ENCODE measurements at places on chromosomes 7 and 10. TPM values are rescaled to one million over a fixed set of nuclear protein-coding genes. Genes with fewer than 3 reads are reported as not detected.

DNA sequence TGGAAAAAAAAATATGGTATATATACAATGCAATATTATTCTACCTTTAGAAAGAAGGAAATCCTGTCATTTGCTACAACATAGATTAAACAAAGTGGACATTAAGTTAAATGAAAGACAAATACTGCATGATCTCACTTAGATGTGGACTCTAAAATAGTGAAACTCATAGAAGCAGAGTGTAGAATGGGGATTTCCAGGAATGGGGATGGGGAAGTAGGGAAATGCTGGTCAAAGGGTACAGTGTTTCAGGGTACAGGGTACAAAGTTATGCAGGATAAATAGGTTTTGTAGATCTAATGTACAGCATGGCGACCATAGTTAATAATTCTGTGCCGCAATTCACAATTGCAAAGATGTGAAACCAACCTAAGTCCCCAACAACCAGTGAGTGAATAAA, 385.5 kb downstream of the SFMBT2 start:
- no peak for DNase-seq

- no peak for DNase-seq
These were observed 21.1 kb downstream of the CLRN3 start for GRCh38 chr10:127871631-127872010.

- no peak for DNase-seq
These were observed 27.0 kb upstream of the SUN1 start for GRCh38 chr7:805261-805660.

DNA sequence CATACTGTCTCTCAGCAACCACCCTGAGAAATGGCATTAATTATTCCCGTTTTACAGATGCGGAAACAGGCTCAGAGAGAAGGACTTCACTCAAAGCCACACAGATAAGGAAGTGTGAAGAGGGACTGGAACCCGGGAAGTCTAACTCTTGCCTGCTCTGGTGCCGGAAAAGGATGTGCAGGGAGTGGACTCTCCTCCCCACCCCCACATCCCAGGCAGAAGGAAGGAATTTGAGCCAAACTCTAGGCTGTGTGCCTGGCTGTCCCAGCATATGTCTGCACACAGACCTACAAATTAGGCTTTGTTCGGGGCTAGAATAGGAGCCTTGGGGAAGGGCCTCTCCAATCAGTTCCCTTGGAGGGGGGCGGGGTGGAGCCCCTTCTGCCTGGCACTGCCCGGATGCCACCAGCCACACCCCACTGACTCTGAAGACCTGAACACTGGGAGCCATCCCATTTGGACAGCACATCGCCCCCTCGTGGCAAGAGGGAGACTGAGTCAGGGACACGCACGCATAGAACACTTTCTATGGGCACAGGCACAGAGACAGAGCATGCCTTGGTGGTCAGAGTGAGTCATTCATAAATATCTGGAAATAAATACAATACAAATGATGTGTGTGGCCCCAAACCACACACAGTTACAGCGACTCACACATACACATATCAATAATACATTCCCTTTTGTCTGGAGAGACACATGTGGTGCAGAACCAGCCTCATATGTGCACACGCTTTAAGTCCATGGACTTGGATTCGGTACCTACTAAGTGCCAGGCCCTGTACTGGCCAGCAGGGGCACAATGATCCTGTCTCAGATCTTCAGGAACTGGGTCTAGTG, 13.1 kb downstream of the LZTS2 start:
- DNase-seq = peak; percentile 96

DNA sequence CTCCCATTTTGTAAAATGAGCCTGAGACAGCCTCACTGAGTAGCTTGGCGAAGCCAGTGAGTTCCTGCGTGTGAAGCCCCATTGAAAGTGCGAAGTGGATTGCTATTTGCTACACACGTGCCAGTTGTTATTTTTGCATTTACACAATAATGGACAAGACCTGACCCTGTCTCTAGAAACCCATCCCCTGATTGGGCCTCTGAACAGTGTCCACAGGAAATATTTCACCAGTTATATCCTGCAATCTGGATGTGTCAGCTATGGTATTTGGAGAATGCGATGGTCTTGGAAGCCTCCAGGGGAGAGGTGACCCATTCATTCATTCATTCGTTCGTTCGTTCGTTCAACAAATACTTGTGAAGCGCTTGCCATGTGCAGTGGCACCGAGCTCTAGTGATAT, 37.1 kb downstream of the COL13A1 start:
- DNase-seq = peak; percentile 41

DNA sequence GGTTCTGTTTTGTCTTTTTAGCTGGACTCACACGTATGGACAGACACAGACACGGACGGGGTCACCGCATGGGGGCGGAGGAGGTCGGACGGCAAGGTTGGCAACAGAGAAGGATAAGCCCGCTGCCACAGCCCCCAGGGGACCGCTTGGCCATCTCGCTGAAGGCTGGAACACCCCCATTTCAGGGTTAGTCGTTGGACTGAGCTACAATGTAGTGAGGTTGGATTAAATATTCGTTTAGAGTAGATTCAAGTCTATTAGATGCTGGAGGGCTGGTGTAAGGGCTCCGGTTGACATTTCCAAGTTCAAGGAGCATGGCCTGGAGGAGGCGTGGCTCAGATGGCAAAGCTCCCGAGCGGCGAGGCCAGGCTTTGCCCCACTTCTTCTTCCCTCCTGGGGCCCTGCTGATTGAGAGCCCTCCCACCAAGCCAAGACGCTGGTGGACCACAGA, 35.2 kb downstream of the PPIF start:
- DNase-seq = no peak

GRCh38 chr7:131507592-131508331, 48.7 kb downstream of the PODXL start:
- DNase-seq = peak; percentile 78

DNA sequence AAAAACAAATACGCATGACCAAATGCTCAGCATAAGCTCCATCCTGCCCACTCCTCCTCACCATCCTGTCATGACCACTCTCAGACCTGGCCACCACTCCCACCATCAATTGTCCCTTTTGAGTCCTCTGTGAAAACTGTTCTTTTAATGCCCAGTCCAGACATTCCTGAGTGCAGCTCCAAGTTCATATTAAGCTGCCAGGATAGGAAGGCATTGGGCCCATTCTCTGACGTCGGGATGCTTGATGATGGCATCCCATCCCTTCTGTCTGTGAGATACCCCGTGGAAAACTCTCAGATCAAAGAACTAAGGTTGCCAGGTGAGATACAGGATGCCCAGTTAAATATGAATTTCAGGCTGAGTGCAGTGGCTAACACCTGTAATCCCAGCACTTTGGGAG, 89.9 kb upstream of the KIF5B start:
- DNase-seq = peak; percentile 18

GRCh38 chr10:72133517-72133916, 45.2 kb upstream of the SPOCK2 start:
- peak; percentile 78 for DNase-seq

Gene KCNH2
- total RNA-seq = 0.34 TPM

Gene SYNPO2L
- total RNA-seq = 0.11 TPM

Gene FAM180A
- total RNA-seq = not detected

Gene MGAM2
- total RNA-seq = 0.05 TPM

Gene SLC35G1
- 15.0 TPM for total RNA-seq

Data from HT1080 (cell line).